HFFc6 (cell line): ENCODE measurements at places on chromosomes 1 and 21.

- no peak for DNase-seq
- H3K4me3 ChIP-seq: peak overlapping the region; percentile 1; the same call in 1 of the 2 replicates
- peaks cover 7% of the 10 kb centered on the region for H3K36me3 ChIP-seq
- H3K27me3 ChIP-seq: no peaks in the 10 kb centered on the region; the same call in 1 of the 2 replicates
- H3K4me1 ChIP-seq: peaks cover 38% of the 10 kb centered on the region
These were observed 20.6 kb upstream of the APOBEC4 start for GRCh38 chr1:183673605-183674323.

- H3K4me3 ChIP-seq: no peak overlapping the region
- peak overlapping the region; percentile 76 for H3K27ac ChIP-seq
- peaks cover 2% of the 10 kb centered on the region; the same call in 1 of the 2 replicates for H3K27me3 ChIP-seq
These were observed 73.5 kb downstream of the OSBPL9 start for GRCh38 chr1:51690285-51690961.

- no peak overlapping the region for H3K4me3 ChIP-seq
- peak overlapping the region; percentile 57 for H3K27ac ChIP-seq
- DNase-seq: peak; percentile 71
- H3K27me3 ChIP-seq: no peaks in the 10 kb centered on the region
- peaks cover 53% of the 10 kb centered on the region for H3K4me1 ChIP-seq
- peaks cover 60% of the 10 kb centered on the region for H3K36me3 ChIP-seq
These were observed 83.4 kb downstream of the USP24 start for GRCh38 chr1:55131801-55132200.

GRCh38 chr1:1529321-1529720 lies 11.1 kb downstream of the TMEM240 start:
- no peak overlapping the region for H3K27ac ChIP-seq
- H3K4me3 ChIP-seq: no peak overlapping the region
- H3K4me1 ChIP-seq: no peaks in the 10 kb centered on the region
- H3K27me3 ChIP-seq: no peaks in the 10 kb centered on the region
- DNase-seq: no peak

DNA sequence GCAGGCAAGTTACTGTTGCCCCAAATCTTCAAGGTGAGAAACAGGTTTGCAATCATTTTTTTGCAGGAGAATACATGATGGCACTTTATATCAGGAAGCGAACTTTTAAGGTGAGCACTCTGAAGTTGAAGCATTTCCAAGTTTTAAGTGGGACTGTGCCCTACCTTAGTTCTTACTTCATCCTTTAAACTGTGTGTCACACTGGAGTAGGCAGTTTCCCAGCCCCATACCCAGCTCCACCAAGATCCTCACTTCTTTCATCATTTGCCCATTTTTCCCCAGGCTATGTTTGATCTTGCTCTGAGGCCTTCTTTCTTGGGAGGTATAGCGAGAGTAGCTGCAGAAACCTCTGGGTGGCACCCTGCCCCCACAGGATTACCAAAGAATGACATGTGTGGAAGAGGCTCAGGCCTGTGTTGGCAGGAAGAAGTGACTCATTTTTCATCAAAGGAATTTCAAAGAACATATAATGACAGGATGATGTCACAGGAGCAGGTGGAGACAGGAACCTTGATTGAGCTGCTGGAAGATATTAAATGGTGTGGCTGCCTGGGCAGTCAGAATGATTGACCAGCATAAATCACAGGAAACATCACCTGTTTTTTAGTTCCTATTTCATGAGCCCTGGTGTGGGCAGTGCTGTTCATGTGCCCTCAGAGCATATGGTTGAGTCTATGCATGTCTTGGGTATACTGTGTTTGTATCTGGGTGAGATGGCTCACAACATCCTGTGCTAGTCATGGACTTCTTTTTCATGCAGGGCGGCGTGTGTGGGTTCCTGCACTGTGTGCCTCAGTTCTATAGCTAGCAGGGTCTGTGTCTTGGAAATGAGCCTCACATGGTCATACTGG lies 20.8 kb upstream of the MACF1 start:
- H3K27me3 ChIP-seq: no peaks in the 10 kb centered on the region; the same call in 1 of the 2 replicates
- peak overlapping the region; percentile 90 for H3K27ac ChIP-seq
- peak; percentile 88 for DNase-seq
- H3K36me3 ChIP-seq: peaks cover 5% of the 10 kb centered on the region
- peaks cover 77% of the 10 kb centered on the region for H3K4me1 ChIP-seq

- no peaks in the 10 kb centered on the region for H3K27me3 ChIP-seq
- H3K27ac ChIP-seq: no peak overlapping the region
These were observed 241.4 kb downstream of the TOMM20 start for GRCh38 chr1:234887016-234887900.

DNA sequence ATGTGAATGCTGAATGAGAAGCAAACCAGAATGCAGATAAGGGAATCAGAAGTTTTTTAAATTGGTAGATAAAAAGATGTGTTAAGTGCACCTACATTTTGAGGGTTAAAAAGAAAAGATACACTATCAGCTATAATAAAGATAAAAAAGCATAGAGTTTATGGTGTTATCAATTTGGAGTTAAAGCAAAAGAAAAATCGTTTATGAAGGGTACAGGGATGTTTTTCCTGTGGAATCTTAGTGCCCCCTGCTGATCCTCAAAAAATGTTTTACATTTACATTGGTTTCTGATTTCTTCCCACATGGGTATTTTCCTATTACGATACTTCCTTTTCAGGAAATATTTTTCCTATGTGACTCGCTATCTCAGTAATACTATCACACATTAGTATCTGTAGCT lies 293.5 kb downstream of the MRPL39 start:
- H3K4me3 ChIP-seq: peak overlapping the region; percentile 84
- H3K4me1 ChIP-seq: peaks cover 52% of the 10 kb centered on the region
- peaks cover 16% of the 10 kb centered on the region for H3K36me3 ChIP-seq
- peak; percentile 27 for DNase-seq
- peaks cover 3% of the 10 kb centered on the region; the same call in 1 of the 2 replicates for H3K27me3 ChIP-seq

DNA sequence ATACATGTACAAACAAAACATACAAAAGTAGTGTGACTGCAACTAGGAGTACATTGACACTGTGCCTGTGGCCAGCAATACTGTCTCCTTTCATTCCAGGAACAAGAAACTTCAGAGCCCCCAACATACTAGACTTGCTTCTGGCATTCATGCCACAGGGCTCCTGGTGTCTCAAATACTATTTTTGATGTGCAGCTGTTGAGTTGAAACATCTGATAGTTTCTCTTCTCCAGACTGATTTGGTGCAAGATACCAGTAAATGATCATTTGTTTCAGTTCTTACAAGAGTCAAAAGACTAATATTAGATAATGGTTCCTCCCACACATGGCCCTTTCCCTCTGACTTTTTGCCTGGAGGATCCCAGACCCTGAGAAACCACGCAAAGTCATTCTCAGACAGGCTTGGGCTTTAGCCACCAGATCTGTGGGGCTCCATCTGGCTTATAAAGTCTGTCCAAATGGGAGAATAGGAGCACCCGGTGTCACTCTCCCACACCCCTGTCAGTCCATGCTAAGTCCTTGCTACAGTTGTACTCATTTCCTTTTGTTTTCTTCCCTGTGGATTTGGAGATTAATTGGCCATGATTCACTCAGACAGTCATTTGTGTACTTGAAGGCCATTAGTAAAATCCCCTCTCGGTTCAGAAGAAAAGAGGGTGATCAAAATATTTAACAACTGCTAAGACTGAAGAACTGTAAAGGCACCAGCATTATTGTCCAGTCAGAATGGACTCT lies 163.5 kb upstream of the RUNX1 start:
- H3K4me1 ChIP-seq: peaks cover 70% of the 10 kb centered on the region
- peaks cover 20% of the 10 kb centered on the region for H3K36me3 ChIP-seq
- no peaks in the 10 kb centered on the region for H3K27me3 ChIP-seq
- peak; percentile 59 for DNase-seq
- peak overlapping the region; percentile 87 for H3K27ac ChIP-seq
- peak overlapping the region; percentile 48; the same call in 1 of the 2 replicates for H3K4me3 ChIP-seq

DNA sequence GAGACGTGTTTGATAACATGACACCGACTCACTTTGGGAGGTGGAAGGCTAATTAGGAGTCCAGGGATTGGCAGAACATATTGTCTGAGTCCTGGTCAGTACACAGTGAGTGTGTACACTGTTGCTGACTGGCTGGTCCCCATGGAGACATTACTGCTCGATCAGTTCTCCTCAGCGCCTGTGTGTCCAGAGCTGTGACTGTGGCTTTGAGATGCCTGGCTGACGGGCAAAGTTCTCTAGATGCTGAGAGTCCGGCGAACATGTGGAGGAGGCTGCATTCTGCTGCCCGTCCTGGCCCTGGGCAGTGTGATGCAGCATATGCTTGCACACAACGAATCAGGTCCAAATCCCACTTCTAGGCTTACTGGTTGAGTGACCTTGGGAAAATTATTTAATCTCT lies 280.1 kb upstream of the ST6GALNAC5 start:
- H3K4me3 ChIP-seq: no peak overlapping the region
- no peak for DNase-seq
- H3K36me3 ChIP-seq: no peaks in the 10 kb centered on the region
- no peak overlapping the region for H3K27ac ChIP-seq
- no peaks in the 10 kb centered on the region for H3K27me3 ChIP-seq

- H3K27ac ChIP-seq: no peak overlapping the region
- no peaks in the 10 kb centered on the region for H3K36me3 ChIP-seq
- DNase-seq: no peak
These were observed 10.2 kb downstream of the ERG start for GRCh38 chr21:38487901-38488639.

- peak overlapping the region; percentile 75 for H3K27ac ChIP-seq
- peak overlapping the region; percentile 75 for H3K4me3 ChIP-seq
- peaks cover 3% of the 10 kb centered on the region for H3K27me3 ChIP-seq
- H3K4me1 ChIP-seq: peaks cover 16% of the 10 kb centered on the region
- no peaks in the 10 kb centered on the region for H3K36me3 ChIP-seq
- DNase-seq: peak; percentile 71
These were observed 18.8 kb upstream of the TENT5B start for GRCh38 chr1:27031235-27032118.

GRCh38 chr1:109579491-109579890 lies 31.1 kb downstream of the GNAI3 start:
- DNase-seq: no peak
- peaks cover 30% of the 10 kb centered on the region for H3K36me3 ChIP-seq
- H3K27ac ChIP-seq: peak overlapping the region; percentile 80
- H3K4me1 ChIP-seq: peaks cover 18% of the 10 kb centered on the region
- H3K4me3 ChIP-seq: no peak overlapping the region
- H3K27me3 ChIP-seq: no peaks in the 10 kb centered on the region
